Activated CD4-positive, CD25-positive, alpha-beta regulatory T cell (primary cell): ENCODE measurements at places on chromosomes 6 and 20.

DNA sequence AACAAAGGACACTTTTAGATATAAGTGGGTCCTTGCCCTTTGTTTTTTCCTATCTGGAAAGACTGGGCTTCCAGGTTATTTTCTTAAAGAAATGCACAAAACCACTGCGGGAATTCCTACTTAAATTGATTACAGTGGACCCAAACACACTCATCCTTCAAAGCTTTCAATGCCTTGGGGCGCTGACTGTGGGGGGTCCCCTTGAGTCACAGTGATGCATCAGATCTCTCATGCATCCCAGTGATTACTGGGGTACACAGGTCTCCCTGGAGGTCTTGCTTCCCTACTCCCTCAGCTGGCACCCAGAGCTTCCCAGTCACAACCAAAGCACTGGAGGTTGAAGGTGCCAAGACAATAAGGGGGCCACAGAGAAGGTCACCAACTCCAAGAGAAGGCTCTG, 20.7 kb downstream of the ABHD12 start:
- DNase-seq = no peak

GRCh38 chr6:54377776-54378175, 69.5 kb downstream of the TINAG start:
- no peak for DNase-seq

DNA sequence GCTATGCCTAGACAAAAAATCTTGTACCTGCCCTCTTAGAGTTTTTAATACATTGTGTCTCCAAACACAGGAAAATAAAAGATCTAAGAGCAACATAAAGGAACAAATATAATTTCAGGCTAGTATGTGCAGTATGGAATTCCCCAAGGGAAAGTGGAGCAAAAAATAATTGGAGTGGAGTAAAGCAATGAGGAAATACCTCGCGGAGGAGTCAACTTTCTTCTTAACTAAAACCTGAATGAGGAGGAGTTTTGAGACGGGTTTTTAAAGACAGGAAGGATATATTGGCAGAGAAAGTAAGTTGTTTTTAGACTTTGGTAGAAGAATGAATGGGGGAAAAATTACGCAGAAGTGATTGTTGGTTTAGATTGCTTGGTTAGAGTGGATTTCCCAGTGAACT, 14.0 kb downstream of the HIVEP1 start:
- no peak for DNase-seq

DNA sequence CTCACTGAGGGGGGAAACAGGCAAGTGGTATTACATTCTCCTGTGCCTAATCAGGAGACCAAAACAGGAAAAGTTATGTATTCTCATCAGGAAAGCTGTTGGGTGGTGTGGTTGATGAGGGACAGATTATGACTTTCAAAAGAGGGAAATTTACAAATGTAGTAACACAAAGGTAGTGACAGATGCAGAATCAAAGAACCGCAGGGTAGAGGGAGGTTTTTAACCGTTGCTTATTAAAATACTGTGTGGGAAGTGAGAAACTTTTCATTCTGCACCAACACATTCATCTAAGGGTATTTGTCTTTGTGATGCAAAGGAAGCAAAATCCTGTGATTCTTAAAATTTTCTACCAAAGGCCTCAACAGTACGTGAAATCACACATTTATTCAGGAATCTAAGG, 288.2 kb upstream of the MAN1A1 start:
- DNase-seq = no peak

GRCh38 chr6:14640631-14641030, 523.1 kb downstream of the CD83 start:
- no peak for DNase-seq

- no peak for DNase-seq
Observed at GRCh38 chr6:6659600-6660327, 71.2 kb downstream of the LY86 start.

GRCh38 chr6:85134172-85134571, 315.7 kb upstream of the NT5E start:
- DNase-seq = no peak

DNA sequence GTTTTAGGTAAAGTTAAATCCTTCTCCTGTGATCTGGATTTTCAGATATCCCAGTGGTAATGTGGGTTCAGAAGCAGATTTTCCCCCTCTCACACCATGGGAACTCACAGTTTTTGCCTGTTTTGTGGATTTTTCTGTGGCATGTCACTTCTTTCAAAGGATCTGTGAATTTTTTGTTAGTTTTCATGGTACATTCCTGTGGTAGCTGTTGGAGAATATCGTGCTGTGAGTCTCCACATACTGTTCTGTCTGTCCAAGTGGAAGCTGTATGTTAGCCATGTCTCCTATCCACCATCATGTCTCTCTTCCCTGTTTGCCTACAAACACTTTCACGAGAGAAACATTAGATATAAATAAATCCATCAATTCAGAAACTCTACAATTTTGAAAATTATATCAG, 378.7 kb upstream of the ADGRB3 start:
- DNase-seq = no peak
